Fibroblast of skin of back (primary cell): ENCODE measurements at places on chromosomes 2 and 18.

- peak; percentile 38 for DNase-seq
Observed at GRCh38 chr2:55966401-55967118, 43.0 kb upstream of the EFEMP1 start.

- DNase-seq, result no peak
Observed at GRCh38 chr2:10864861-10865636, 46.7 kb upstream of the KCNF1 start.

DNA sequence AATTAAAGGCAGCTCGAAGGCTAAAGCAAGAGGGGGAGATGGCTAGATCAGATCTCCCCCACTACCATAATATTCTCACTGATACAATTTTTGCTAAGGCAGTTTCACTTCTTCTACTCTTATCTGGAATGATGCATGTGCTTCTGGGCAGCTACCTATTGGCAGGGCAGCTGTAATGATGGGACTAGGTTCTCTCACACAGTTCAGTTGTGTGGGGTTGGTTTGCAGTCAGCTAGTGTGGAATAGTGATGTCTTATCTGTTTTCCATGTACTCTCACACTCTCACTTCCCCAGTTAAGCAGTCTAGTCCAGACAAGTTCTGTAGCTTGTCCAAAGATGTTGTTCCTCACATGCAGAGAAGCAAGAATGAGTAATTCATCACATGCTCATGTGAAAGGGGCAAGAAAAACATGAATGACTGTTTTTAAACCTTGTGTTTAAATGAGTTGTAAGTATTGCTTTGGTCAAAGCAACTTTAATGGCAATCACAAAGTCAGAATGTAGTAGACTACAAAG is 836.1 kb downstream of the CBLN2 start:
- no peak for DNase-seq

DNA sequence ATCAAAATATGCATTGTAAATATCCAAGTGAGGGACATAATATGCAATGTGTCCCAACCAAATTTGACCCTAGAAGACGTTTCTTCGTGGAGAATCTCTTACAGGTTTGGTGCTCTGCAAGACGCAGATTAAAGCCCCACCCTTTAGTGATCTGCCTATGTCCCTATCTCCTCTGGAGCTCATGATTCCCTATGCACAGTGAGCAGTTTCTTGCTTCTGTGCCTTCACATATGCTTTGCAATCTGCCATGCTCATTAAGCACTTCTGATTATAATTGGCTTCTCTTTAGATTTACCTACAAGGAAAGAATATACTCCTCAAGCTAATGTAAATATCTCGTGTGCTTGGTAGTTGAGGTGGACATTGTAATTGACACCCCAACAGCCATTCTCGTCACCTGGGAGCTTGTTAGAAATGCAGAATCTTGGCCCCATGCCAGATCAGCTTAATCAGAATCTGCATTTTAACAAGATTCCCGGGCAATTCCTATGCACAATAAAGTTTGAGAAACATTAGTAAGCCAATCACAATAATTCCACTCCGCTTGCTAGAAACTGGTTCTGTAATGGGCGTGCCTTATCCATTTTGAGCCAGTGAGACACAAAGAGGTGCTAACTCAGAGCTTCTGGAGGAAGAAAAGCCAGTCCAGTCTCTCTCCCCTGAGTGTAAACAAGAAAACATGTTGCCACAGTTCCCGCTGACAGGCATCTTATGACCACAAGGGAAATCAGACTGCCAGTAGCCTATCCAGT is 2.8 kb upstream of the PUM2 start:
- DNase-seq, result no peak
